ENCODE measurements at places on chromosomes 12 and 14.

- DNase-seq: no peak
Observed at GRCh38 chr14:84340938-84341337, 1189.0 kb upstream of the FLRT2 start.

DNA sequence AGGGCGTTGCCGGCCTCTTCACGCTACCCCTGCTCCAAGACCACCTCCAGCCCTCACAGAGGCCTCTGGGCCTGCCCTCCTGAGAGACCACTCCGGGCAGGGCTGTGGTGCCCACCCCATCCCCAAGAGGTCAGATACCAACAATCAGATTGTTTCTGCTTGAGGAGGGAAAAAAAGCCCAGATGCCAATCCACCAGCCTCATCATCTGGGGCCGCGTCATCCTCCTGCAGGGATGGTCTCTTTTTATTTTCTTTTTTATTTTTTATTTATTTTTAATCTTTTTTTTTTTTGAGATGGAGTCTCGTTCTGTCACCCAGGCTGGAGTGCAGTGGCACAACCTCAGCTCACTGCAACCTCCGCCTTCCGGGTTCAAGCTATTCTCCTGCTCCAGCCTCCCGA, 93.4 kb downstream of the FBXL14 start:
- DNase-seq: no peak

DNA sequence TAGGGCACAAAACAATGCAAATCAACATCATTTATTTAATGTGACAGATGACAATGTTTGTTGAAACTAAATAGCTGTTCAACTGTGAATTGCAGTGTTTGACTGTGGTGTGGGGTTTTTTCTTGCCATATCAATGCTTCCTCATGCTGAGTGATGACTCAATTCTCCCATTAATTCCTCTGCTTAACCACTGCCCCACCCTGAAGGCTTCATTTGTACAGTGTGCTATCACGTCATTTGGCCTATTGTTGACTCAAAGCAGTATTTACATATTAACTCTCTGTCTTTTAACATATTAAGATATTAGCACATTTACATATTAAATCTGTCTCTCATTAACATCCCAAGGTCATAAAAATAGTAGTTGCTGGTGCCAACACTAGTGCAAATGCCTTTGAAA, 164.8 kb upstream of the NRXN3 start:
- peak; percentile 52 for DNase-seq

GRCh38 chr14:105281371-105282097, 19.3 kb downstream of the BRF1 start:
- peak; percentile 74 for DNase-seq

DNA sequence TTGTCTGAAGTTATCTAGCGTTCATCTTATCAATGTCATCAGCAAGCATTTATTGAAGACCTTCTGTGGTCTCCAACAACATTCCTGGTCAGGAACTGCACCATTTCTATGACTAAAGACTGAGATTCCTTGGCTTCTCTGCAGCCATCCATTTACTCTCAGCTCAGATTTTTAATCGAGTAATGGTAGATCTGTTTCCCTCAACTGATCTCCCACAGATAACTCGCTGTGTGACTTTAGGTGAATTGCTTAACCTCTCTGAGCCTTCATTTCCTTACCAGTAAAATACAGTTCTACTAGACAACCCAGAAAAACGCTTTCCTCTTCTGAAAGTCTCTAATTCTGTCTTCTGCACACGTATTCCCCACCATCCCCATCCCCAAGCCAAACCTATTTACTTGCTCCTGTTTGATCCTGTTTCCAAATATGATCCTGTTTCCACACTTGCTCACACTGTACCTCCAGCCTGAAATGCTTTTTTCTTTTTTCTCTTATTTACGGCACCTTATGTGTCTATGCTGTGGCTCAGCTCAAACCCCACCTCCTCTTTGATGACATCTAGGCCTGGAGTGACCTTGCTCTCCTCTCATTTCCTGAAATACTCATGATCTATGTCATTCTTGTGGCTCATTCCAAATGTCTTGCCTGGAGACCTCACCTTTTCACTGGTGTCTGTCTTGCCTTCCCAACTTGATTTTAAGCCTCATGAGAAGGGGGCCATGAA, 21.8 kb downstream of the PLXNC1 start:
- DNase-seq: no peak

GRCh38 chr12:50279501-50279900, 3.8 kb downstream of the LIMA1 start:
- DNase-seq: no peak

DNA sequence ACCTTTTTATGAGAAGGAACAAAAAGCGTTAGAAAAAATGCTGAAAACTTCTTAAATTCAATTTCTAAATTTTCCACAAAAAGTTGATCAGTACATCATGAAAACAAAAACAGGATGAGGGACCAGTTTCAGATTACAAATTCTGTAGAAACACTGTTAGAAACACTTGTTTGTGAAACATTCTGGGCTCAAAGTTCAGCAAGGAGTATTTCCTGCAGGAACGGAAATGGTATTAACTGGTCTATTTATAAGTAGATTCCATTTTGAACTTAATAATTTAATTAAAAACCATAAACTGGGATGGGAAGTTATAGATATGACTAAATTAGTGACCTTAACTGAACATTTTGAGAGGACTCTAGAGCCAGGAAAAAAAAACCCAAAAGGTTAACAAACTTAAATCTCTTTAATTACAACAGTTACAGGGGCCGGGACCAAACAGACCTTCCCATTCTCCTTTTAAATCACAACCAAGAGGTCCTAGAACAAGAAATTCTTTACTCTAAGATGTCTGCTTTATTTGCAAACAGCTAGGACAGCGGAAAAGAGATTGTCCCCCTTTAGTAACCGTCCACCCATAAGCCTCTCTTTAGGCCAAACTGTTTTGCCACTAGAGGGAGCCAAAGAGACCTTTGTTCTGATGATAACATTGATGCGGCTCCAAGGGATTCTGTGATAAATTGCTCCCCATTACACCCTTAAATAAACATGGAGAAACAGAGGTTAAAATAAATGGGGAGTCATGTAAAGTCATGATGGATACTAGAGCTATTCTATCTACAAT, 69.0 kb upstream of the RERGL start:
- DNase-seq: peak; percentile 13

- DNase-seq: no peak
Observed at GRCh38 chr12:75739912-75740311, 228.5 kb upstream of the KRR1 start.

DNA sequence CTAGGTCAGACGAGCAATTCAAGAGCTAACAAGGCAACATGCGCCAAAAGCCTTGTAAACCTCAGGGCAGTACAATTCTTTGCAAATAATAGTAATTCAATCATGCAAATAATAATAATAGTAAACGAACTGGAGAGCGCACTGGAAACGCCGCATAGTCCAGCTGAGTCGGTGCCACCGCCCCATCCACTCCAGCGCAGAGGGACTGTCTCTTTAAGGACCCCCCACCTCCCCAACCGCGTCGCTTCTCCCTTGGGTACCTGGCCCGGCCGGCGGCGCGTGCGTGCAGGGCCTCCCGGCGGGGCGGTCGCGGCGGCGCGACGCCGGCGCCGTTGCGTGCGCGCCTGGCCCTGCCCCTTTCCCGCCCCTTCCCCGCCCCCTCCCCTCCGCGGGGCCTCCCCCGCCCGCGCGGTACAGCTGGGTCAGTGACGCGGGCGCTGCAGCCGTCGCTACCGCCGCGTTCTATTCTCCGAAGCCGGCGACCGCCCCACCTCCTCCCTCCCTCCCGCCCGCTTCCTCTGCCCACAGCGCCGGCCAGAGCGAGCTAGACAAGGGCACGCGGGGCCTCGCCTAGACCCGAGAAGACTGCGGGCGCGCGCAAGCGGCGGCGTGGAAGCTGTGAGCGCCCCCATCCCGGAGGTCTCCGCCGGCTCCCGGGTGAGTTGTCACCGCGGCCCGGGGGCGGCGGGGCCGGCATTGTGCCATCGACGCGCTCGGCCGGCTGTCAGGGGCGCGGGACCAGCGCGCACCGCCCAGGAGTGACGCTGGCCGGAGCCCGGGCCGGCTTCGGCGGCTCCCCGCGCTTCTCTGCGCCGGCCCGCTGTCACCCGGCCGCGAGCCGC, at the start of gene SUSD6:
Gene SUSD6, plus strand, starts transcription at position 425 of the 842 bp plus-strand sequence. CDS start 46,997 bp downstream, outside the sequence.
- peak; percentile 96 for DNase-seq

GRCh38 chr14:63178912-63179311, 25.3 kb upstream of the RHOJ start:
- DNase-seq: no peak

GRCh38 chr12:13437541-13437940, 241.0 kb downstream of the EMP1 start:
- DNase-seq: no peak

DNA sequence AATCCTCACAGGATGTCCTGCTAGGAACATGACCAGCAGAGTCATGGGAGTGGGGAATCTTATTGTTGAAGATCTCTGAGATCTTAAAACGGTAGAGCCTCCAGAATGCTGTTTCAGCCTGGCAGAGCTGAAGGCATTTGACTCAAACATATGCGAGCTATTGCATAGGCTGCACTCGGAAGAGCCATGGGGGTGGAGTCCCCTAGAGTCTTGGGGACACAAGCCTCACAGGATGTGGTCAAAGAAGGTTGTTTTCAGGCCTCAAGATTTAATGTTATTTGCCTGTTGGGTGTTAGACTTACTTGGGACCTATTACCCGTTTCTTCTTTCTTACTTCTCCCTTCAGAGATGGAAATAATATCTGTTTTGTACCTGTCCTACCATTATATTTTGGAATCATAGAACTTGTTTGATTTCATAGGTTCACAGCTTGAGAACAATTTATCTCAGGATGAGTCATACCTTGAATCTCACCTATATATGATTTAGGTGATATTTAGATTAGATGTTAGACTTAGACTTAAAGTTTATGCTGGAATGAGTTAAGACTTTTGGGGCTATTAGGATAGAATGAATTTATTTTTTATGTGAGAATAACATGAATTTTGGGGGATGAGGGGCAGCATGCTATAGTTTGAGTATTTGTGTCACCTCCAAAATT, 172.2 kb upstream of the ATP2B1 start:
- peak; percentile 74 for DNase-seq

GRCh38 chr14:74558655-74559054, 53.4 kb downstream of the LTBP2 start:
- no peak for DNase-seq

DNA sequence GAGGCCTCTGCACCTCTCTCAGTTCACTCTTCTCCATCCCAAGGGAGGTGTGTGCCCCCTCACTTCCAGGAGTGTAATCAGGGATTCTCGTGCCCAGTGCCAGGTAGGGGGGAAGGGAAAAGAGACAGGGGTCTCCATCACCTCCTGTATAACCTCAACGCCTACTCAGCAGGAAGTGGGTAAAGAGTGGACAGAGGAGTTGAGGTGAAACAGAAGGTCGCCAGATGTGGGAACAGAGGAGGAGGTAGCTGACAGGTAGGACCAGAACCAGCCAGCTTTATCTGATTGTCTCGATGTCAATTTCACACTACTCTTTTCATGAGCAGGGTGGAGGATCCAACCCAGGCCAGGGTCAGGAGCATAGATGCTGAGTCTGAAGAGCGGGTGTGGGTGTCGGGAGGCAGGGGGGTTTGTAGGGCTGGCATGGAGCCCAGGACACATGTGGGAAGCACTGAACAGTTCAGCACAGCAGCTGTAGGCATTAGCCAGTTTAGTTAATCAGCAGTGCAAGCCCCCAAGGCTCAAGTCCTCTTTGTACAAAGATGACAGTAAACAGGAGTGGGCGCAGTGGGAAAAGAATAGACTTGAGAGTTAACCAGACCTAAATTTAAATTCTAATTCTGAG, 213.5 kb downstream of the PELI2 start:
- DNase-seq: no peak

GRCh38 chr14:75702616-75703261, 41.7 kb downstream of the TTLL5 start:
- DNase-seq: no peak

GRCh38 chr12:86117711-86118110, 138.5 kb downstream of the MGAT4C start:
- DNase-seq: no peak

- no peak for DNase-seq
Observed at GRCh38 chr14:31934767-31935266, 142.3 kb upstream of the ARHGAP5 start.

DNA sequence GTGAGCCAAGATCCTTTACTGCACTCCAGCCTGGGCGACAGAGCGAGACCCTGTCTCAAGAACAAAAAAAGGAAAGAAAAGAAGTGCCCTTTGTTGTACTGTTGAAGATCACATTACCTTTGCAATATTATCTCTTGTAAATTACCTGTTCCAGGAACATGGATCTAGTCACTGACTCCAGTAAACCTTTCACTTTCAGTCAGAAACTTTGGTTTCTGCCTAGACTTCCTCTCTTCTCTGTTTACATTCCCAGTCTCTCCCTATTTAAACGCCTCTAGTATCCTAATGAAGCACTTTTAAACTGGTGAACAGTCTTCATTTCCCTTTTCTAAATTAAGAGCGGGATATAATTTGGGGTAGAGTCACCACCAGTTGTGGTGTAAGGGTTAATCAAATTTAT, 12.8 kb downstream of the CHPT1 start:
- no peak for DNase-seq

DNA sequence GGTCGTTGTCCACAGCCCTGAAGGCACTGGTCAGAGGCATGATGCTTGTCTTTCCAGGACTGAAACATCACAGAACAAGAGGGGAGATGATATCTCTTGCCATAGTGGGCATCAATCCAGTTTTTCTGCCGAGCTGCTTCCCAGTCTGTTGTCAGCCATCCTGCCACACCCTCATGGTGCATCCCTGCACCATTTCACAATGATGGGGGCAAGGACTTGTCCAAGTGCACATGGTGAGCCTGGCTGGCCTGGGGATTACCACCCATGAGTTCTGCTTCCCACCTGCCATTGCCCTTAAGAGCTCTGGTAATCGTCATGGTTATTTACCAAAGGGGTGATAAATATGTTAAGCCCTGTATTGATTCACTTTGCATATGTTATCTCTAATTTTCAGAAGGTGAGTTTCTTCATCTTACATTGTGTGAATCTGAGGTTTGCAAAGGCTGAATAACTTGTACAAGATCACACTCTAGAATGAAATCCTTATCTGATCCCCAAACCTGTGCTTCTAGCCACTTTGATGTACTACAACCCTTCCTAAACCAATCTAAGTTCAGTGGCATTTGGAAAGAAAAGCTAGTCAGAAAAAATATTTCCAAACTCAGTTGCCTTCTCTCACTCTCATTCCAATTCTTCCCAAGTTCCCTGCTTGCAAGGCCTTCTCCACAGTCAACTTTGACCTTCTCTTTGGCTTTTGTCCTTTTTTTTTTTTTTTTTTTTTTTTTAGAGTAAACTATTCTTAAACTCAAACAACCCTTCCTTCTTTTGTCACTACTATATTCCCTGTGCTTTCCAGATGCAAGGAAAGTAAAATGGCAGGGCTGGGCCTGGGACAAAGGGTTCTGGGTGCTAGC, 2.3 kb downstream of the AVIL start:
- DNase-seq: no peak

GRCh38 chr14:102141797-102142196, 2.1 kb downstream of the WDR20 start:
- no peak for DNase-seq

GRCh38 chr12:68224613-68225285, 861 bp downstream of the IL26 start:
- no peak for DNase-seq

GRCh38 chr14:42185718-42186117, 579.0 kb downstream of the LRFN5 start:
- DNase-seq: no peak

- no peak for DNase-seq
Observed at GRCh38 chr12:80598004-80598606, 109.3 kb upstream of the MYF6 start.
